ENCODE measurements at places on chromosomes 1 and 21.

DNA sequence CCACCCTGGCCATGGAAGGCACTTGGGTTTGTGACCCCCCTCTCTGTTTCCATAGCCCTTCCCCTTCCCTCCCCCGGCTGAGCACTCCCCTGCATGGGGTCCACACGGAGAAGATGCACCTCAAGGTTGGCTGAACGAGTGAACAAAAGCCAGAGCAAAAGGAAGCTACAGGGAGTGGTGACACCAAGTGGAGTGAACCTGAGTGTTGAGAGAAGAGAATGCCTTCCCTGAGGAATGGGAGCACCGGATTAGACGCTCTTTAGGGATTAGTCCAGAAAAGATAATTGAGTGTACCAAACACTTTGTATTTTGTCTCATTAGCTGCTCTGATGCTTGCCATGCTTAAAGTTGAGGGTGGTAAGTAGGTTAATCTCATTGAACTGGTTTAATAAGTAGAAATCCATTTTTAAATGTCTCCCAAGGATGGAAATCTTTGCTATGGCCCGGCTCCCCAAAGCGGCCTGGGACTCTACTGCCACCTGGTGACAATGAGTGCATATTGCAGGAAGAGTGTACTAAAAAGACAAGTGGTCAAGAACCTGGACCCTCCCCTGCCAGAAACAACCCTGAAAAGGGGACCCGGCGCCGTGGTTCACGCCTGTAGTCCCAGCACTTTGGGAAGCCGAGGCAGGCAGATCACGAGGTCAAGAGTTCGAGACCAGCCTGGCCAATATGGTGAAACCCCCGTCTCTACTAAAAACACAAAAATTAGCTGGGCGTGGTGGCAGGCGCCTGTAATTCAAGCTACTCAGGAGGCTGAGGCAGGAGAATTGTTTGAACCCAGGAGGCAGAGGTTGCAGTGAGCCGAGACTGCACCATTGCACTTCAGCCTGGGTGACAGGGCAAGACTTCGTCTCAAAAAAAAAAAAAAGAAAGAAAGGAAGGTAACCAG lies 150.6 kb upstream of the ZC3H12A start:
- peak; percentile 22 for DNase-seq

GRCh38 chr1:244876228-244876910 lies 12.0 kb upstream of the HNRNPU start:
- no peak for DNase-seq

DNA sequence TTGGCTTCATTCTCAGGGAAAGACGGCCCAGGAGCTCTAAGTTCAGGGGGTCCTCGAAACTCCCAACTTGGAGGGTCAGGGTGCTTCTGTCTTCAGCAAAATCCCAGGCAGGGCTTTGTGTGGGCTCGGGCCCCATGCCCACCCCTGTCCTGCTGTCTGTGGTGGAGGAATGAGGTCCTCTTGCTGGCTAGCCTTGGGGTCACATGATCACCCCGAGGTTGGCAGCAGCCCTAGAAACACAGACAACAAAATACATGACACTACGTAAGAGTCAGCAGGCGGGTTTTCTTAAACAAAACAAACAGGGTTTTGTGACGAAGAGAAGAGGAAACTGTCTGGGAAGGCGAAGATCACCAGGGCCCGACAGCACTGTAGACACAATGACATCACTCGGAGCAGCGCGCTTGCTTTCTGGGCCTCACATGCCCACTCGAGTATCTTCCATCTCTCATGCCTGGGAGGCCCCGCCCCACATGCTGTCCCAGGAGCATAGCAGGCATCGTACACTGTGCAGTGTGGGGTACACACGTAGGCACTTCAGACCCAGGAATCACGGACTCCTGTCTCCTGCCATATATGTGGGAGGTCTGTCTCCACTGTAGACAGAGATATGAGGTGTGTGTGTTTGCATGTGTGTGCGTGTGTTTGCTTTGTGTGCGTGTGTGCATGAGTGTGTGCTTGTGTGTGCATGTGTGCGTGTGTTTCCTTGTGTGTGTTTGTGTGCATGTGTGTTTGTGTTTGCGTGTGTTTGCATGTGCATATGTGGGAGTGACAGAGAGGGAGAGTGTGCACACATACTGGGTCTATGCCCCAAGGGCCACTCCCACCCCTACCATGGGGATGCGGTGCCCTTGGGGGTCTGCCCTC lies 94.7 kb downstream of the SIK1 start:
- DNase-seq = peak; percentile 86

DNA sequence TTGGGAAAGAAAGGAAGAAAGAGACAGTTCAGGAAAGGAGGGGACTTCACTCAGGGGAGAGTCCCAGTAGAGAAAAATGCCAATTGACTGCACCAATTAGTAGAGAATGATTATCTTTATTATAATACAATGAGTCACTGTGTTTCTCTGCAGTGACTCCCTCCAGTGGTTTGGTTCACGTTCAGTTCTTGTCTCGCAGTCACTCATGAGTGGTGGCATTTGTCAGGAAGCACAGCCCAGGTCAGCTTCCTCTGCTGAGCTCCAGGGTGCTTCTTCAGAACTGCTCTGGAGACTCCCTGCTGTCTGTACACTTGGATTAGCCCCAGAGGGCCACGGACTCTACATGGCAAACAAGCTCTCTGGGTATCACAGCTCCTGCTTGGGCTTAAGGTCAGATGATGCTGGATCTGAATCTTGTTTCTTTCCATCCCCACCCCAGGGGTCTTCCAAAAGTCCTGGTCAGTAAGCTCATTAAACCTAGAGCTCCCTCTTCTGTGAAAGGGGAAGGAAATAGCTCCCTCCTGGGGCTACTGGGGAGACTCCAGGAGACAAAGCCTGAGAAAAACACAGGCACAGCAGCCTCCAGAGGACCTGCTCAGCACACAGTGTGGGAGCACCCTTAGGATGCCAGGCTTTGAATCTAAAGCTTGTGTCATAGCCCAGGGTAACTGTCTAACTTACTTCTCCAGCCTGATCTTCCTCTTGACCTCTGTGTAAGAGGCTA lies 619.0 kb downstream of the AJAP1 start:
- DNase-seq = no peak

- DNase-seq = no peak
These were observed at the start of gene PLPPR4 for GRCh38 chr1:99264201-99265021. Gene PLPPR4, plus strand, starts transcription at chr1:99264492. Its CDS starts 102 bp downstream, at chr1:99264594.

- no peak for DNase-seq
These were observed 33.7 kb downstream of the KCND3 start for GRCh38 chr1:111955755-111956154.

GRCh38 chr21:36718951-36719501 lies 20.1 kb downstream of the SIM2 start:
- DNase-seq = no peak

- DNase-seq = no peak
These were observed 36.0 kb upstream of the MTF2 start for GRCh38 chr1:93043057-93043557.

DNA sequence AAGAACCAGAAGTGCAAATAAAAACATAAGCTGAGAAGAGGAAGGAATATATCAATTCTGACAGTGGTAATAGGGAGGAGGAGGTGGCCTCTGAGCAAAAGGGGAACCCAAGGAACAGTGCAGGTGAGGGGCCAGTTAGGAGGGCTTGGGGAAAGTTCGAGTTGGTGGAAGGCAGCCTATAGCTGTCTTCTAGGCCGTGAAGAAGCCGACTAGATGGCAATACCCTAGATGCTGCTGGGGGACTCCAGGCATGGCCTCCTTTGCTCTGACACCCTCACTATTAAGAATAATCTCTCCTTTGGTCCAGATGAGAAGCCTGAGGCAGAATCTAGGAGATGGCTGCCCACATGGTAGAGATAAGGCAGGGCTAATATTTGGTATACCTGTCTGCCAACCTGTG lies 351.1 kb upstream of the PLXNA2 start:
- no peak for DNase-seq

DNA sequence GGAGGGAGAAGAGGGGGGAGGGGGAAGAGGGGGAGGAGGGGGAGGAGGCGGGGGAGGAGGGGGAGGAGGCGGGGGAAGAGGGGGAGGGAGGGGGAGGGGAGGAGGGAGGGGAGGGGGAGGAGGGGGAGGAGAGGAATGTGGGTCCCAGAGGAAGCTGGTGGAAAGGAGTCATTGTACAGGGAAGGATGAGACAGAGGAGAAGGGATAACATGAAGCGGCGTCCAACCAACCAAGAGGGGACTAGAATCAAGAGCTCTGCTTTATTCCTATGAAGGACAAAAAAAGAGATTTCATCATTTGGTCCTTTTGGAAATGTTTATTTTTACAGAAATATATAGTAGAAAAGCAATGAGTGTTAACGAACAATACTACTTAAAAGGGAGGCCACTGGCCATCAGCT lies 24.5 kb downstream of the COA6 start:
- no peak for DNase-seq

DNA sequence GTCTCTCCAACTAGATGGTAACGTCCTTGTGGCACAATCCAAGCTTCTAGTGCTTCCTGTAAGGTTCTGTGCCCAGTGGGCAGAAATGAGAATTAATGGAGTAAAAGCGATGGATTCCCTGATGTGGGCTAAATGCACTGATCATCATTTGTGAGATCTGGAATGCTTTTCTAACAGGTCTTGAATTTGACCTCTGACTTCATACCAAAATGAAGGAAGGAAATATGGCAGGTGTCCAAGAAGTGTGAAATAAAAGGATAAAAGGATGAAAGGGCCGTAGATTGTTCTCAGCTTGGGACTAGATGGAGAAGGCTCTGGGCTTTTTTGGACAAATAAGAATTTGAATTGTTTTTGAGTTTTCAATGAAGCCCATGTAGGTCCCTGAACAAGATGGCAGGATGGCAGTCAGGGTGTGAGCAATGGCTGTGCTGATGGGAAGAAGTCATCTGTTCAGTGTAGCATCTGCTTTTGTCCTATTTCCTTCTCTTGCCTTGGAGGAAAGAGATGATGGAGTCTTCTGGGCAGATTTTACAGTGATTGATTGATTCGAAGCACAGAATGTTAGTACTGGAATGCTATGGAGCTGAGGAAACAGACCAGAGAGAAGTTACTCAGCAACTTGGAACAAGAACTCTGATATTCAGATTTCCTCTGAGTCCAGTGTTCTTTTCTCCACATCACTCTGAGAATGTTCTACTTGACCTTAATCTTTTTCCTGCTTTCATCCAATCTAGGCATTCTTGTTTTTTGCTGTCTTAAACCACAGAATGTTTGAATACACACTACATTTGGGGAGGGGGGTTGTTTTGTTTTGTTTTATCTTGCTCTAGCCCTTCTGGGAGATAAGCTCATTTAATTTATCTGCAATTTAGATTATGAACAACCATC lies 286.0 kb downstream of the HLX start:
- DNase-seq = no peak

GRCh38 chr1:61174060-61174795 lies 91.9 kb downstream of the NFIA start:
- no peak for DNase-seq

- no peak for DNase-seq
These were observed 292.9 kb downstream of the PLPP3 start for GRCh38 chr1:56286506-56286905.

GRCh38 chr1:7104339-7104738 lies 319.1 kb downstream of the CAMTA1 start:
- no peak for DNase-seq

- no peak for DNase-seq
These were observed 70.6 kb upstream of the CHRM3 start for GRCh38 chr1:239315631-239316217.
